ENCODE measurements at places on chromosomes 16 and 17.
A peak's percentile ranks its signal among the peaks of the same experiment; 100 is the strongest.

DNA sequence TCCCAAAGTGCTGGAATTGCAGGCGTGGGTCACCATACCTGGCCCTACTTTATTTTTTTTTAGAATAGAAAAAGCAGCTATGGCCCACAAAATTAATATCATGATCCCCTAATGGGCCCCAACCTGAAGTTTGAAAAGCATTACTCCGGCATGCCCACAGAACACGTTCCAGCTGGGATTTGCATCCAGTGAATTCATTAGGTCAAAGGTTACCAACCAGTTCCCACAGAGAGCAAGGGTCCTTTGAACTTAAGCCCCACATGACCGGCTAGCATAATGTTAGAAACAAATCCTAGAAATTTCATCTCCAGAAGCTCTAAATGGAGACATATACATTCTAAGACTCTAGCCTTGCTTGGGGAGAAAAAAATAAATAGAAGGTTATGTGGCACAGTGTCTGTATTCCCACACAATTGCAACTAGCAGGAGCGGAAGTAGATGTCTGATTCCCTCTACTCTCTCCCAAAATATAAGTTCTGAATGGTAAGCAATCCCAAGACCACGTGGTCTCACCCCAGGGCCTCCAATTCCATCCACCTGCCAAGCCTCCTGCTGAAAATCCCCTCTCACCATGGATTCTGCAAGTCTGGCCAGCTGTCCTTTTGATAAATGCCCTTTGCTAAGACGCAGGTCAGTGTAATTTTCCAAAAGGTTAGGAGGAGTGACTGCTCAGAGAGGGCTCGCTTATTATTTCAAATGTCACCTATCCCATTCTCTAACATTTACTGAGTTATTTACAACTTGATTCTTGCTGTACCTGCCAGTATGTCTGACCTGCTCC, 395.8 kb downstream of the NPIPA8 start:
- no peak for DNase-seq

DNA sequence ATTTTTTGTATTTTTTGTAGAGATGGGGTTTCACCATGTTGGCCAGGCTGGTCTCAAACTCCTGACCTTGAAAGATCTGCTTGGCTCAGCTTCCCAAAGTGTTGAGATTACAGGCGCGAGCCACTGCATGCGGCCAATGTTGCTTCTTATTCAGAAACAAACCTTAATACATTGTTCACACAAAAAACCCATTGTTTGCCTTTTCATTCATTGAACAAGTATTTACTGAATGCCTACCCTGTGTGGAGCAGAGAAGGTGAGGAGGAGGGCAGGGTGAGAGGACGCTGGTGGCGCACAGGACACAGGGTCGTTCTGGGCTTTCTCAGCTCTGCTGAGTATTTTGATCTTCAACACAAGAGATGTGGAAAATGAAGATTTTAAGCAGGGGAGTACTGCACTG, 8.0 kb upstream of the KRT23 start:
- no peak for DNase-seq

GRCh38 chr16:69741519-69741918, 13.2 kb downstream of the NOB1 start:
- no peak for DNase-seq

- no peak for DNase-seq
These were observed 425.3 kb downstream of the CA10 start for GRCh38 chr17:51733166-51733565.

GRCh38 chr16:55849536-55849935, 16.6 kb upstream of the CES1 start:
- DNase-seq: no peak

DNA sequence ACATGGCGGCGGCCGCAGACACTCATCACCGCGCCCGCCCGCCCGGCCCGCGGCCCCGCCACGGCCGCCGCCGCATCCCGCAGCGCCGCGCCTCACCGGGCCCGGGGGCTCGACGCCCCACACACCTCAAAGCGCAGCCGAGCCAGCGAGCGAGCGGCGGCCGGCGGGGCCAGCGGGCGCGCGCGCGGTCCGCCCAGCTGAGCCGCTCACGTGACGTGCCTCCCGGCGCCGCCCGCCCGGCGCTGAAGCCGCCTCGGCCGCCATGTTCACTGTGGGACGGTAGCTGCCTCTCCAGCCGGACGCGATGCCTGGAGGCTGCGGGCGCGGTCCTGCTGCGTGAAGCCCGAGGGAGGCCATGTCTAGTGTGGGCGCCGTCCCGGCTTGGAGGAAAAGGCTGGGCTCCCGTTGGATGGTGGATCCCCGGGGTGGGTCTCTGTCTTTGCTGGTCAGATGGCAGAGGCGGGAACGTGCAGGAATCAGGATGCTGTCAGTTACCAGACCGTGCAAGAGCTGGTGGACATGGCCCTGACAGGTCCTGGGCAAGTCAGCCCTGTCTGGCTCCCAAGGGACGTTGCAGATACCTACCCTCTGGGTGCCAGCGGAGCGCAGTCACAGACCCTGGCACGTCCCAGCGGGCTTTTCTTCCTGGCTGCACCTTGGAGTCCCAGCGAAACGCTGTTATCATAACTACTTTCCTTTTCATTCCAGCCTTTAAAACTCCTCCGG, at the start of gene USP31:
TSS of gene USP31 (minus strand) at position 186 of the 726 bp plus-strand sequence. CDS start at position 4, 182 bp downstream.
- DNase-seq: peak; percentile 89

DNA sequence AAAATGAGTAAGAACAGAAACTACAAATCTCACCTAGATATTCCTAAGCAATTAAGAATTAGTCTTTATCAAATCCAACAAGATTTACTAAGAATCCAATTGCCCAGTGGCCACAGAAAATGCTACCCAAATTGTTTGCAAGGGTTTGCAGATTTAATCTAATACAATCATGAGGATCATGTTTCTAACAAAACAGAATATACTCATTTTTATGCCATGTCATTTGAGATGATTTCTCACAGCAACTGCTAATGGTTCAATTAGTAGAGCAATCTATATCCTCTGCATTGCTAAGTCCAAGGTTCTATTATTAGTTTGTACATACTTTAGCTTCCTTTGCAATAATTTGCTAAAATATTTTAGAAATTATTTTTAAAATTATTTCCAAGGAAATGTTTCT, 41.2 kb downstream of the HELZ start:
- no peak for DNase-seq

DNA sequence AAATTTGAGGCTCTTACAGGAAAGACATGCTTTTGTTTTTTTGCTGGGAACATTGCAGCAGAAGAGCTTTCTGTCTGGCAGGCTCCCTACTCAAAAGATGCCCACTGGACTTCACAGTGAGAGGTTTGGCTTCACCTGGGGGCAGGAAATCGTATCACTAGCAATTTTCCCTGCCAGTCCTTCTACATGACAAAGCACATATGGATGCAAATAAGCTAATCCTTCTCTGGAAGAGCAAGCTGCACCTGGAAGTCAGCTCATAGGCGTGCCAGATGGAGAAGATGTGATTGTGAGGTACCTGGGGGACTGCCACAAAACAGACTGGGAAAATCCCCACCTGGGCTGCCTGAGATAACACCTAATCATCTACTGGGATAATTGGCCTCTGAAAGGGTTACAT, 195.0 kb upstream of the CPHXL start:
- DNase-seq: no peak

DNA sequence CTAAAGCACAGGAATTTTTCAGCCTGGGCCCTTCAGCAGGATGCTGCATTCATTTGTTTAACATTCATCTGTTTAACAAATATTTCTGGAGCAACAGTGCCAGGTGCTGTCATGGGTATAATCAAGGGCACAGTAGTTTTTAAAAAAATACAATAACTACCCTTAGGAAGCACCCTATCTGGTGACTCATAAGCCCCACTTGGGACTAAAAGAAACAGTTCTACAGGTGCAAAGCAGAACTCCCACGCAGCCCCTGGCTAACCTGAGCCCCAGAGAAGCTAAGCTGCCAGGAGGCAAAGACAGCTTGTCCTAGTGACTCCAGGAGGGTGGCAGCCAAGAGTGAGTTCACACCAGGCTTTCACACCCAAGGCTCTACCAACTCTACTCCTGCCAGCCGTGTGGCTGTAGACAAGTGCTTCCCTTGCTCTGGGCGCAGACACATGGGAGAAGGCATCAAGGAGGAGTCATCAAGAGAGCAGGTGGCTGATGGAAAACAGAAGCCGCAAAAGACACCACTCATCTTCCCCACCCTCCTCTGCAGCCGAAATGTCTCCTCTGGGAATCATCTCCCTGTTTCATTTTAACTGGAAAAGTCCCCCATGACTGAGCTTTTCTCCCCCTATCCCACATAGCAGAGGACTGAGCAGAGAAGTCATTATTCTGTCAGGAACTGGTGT, 14.4 kb downstream of the CUEDC1 start:
- DNase-seq: no peak

- no peak for DNase-seq
These were observed 11.0 kb downstream of the EFTUD2 start for GRCh38 chr17:44887971-44888954.

- DNase-seq: no peak
These were observed 63.3 kb downstream of the TUBD1 start for GRCh38 chr17:59829217-59830006.

DNA sequence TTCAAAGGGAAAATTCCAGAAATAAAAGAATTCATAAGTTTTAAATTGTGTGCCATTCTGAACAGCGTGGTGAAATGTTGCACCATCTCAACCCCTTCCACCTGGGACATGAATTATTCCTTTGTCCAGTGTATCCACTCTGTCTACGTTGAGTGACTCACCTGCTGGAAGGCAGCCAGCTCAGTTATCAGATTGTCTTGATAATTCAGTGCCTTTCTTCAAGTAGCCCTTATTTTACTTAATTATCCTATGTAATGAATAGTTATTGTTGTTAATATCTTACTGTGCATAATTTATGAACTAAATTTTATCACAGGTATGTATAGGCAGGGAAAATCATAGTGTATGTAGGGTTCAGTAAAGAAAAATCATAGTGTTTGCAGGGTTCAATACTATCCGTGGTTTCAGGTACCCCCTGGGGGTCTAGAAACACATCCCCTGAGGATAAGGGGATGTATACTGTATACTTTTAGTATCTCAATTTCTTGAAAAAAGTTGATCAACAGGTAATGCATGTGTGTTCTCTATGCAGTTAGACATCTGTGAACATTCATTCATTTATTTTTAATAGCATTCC, 7.7 kb upstream of the PCTP start:
- DNase-seq: no peak

DNA sequence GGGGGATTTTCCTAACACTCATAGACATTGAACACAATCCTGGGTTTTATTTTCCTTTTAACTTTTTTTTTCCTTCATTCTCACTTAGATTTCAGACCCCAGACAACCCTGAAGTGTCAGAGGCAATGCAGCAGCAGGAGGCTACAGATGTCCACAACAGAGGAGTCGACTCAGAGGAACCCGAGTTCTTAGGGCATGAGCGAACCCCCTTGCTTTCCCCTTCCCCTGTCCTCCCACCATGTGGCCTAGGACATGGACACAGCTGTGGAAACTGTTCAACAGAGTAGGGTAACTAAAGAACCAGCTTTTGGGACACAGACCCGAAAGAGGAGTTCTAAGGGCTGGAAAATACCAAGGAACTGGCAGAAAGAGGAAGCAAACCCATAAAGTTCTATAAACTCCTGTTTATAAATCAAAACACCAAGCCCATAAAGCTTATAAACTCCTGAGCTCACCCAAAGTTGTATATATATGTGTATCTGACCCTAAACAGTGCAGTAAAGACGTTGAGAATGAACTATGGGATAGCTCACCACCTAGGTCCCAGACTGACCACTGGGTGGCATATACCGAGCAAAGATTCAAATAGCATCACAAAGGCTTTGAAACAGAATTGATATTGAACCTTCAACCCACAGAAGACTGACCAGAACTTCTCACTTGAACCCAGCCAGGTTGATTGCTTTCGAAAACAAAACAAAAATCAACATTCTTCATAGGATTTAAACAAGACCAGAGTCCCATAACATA, 33.9 kb downstream of the CMTM4 start:
- no peak for DNase-seq

GRCh38 chr16:27508476-27508875, 41.2 kb downstream of the GTF3C1 start:
- DNase-seq: no peak

DNA sequence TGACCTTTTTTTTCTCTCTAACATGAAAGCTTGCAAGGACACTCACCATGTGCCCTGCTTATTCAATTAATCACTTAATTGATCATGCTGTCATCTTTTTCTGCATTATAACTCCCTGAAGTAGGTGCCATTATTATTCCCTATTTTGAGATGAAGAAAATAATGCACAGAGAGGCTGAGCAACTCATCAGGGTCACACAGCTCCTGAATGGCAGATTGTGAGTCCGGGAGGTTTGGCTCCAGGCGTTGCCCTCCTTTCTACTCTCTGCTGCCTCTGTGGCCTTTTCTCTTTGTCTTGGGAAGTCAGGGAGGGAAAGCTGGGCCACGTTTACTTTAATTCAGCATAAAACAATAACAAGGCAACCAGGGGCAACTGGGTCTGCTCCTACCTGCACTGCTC, 17.2 kb upstream of the N4BP1 start:
- no peak for DNase-seq

DNA sequence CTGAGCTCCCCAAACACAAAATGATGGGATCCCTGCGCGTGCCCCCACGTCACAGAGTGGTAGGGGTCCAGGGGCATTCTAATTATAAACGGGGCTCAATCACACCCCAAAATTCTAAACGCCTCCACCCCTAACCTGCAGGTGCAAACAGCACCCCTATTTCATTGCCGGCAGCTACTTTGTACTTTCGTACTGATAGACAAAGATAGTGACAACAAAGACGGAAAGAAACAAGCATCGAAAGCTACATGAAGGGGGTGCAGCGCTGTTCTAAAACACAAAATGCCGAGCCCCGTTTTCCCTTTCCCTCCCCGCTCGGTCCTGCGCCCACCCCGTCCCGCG, 13.9 kb downstream of the MIS12 start:
- DNase-seq: peak; percentile 14

All from C1 segment of cervical spinal cord (tissue), 14 donors.